ENCODE measurements at places on chromosomes 2 and 18.

- no peak for DNase-seq
These were observed 95.8 kb downstream of the SPP2 start for GRCh38 chr2:234146087-234146826.

- DNase-seq, result no peak
These were observed 6.6 kb upstream of the RPL37A start for GRCh38 chr2:216491793-216492596.

DNA sequence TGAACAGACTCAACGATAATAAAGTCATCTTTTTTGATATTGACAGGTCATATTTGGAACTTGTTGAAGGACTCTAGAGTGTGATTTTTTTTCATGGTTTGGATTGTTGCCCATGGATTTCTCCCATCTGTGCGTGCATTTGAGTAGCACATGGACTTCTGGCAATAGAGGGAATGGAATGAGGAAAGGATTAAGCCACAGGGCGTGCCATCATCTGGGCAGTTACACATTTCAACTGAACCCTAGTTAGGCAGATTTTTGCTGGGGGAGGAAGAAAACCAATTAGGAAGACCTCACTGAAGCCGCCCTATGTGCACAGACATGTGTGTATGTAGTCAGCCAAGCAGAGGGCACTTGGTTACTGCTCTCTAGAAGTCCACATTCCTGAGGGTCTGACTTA, 72.6 kb downstream of the TPGS2 start:
- DNase-seq, result no peak

GRCh38 chr18:21456428-21457178, 143.9 kb downstream of the ESCO1 start:
- DNase-seq, result no peak

DNA sequence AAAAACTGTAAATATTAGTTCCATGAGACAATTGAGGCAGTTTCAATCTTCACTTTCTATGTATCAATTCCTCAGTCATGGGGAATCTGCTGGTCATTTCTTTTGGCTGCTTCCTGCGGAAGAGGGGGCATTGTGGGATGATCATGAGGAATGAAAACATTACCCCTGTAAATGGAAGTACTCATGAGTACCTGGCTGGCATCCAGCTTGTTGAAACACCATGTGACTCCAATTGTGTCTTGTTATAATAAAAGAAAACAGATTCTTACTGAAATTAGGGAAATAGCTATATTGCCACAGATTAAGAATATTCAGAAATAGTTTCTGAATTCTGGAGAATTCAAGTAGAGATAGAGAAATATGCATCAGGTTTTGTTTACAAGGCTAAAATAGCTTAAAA, 41.6 kb upstream of the GPR39 start:
- DNase-seq, result no peak

DNA sequence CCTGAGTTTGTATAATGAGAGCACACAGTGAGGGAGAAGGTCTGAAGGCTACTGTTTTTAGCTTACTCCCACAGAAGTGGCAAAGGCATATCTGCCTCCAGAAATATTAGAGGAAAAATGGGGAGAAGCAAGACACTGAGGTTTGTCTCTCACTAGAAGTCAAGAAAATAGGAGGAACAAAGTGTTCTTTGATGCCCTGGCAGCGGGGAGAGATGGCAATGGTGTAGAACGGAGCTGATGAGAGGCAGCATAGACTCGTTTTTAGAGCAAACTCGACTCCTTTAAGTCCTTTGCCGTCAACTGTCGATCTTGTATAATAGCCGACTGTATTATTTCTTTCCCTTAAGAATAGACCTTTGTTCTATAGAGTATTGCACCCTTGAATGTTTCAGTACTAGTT, 73.8 kb downstream of the ANKRD44 start:
- no peak for DNase-seq

GRCh38 chr18:62683935-62684334, 31.4 kb upstream of the PHLPP1 start:
- no peak for DNase-seq

DNA sequence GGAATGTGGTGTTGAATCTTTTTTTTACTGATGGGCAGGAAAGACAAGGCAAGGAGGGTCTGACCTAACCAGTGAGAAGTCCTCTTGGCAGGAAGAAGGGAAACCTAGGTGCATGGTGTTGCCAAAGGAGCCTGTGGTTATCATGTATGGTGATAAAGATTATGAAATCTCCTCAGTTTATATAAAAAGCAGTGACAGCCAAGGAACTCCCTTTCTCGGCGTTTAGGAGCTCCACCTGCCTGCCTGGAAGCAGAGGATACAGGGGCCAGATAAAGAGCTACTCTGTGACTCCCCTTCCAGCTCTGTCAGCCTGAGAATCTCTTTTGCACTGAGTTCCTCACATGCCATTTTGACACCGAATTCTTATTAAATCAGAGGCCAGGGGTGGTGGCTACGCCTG, 26.1 kb downstream of the COLEC12 start:
- DNase-seq, result no peak

DNA sequence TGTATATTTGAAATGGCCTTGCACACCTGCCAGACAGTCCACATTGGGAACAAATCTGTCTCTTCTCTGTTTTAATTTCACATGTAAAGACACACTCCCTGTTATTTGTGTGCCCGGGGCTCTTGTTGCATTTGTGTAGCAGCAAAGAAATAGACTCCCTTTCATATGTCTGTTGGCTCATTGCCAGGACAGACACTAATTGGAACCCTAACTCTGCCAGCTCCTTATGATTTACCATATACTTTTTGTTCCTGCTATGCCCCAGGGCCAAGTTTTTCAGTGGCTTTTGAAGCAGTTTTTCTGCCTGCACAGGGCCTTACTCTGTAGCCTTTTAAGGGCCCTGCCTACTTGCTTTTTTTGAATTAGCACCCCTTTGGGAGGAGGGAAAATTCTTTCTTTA, 396.9 kb downstream of the DLGAP1 start:
- DNase-seq, result no peak

DNA sequence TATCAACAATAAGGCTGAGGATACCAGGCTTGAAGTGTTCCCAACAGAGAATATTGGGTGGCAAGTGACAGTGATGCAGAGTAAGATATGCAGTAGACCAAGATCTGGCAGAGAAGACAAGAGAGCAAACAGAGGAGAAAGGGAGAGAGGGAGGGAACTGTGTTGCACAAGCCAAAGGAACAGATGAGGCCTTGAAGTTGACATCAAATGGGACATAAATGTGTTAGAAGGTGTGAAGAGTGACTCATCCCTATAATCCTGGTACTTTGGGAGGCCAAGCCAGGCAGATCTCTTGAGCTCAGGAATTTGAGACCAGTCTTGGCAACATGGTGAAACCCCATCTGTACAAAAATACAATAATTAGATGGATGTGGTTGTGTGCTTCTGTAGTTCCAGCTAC, 342.9 kb downstream of the PARD3B start:
- no peak for DNase-seq
